Stimulated activated CD4-positive, alpha-beta T cell treated with anti-CD3 and anti-CD28 coated beads, Interleukin-1b, Interleukin-23, amount 100 ng/mL, for 24 hours (primary cell): ENCODE measurements at places on chromosomes 12 and 14.

GRCh38 chr14:103356024-103356682 lies 22.1 kb downstream of the EIF5 start:
- DNase-seq, result no peak

DNA sequence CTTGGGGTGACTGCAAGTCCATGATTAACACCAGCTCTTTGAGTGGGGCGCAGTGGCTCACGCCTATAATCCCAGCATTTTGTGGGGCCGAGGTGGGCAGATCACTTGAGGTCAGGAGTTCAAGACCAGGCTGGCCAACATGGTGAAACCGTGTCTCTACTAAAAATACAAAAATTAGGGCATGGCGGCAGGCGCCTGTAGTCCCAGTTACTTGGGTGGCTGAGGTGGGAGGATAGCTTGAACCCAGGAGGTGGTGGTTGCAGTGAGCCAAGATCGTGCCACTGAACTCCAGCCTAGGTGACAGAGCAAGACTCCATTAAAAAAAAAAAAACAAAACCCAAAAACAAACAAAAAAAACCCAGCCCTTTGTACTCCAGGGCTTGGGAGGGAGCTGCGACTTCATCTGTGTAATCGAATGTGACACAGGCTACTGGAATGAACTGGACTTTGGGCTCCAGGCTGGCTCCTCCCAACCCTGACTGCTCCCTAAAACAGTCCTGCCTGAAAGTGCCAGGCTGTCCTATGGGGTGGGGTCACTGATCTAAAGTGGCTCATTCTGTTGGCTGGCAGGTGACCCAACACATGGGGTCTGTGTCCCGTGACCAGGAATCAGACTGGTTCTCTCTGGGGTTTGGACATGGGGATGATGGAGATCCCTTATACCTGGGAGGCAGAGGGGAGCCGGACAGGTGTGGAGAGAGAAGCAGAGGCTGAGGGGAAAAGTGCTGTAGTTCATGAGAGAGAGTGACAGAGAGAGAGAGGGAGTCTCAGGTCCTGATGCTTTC lies 9.3 kb upstream of the C12orf43 start:
- DNase-seq, result no peak

- no peak for DNase-seq
Measured at GRCh38 chr12:51318846-51319599, 5.0 kb downstream of the BIN2 start.

- no peak for DNase-seq
Measured at GRCh38 chr12:53944209-53944608, 5.6 kb downstream of the HOXC13 start.

DNA sequence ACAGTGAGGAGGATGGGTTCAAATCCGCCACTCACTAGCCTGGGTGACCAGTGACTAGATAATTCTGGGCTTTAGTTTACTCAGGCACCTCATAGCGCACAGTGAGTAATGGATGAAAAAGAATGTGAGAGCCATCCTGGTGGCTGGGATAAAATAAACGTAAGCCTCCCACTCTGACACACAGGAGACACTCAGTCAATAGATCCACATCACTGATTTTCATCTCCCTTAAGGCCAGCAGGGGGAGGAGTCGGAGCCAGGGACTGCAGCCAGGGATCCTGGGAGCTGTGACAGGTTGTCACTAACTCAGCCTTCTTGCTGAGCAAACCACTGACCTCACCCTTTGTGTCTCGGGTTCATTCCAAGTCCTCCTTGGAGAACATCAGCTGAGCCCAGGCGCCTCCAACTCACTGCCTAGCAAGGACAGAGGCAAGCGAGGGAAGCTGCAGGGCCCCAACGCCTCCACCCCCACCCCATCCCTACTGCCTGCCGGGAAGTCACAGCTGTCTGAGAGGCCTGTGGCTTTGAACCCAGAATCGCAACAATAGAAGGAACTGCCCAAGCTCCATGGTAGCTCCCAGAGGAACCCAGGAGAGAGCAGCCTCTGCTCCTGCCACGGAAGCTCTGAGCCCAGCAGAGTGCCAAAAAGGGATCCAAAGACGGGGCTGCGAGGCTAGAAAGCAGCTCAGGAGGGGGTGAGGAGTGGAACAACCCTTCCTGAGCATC lies 30.7 kb downstream of the PXN start:
- no peak for DNase-seq

DNA sequence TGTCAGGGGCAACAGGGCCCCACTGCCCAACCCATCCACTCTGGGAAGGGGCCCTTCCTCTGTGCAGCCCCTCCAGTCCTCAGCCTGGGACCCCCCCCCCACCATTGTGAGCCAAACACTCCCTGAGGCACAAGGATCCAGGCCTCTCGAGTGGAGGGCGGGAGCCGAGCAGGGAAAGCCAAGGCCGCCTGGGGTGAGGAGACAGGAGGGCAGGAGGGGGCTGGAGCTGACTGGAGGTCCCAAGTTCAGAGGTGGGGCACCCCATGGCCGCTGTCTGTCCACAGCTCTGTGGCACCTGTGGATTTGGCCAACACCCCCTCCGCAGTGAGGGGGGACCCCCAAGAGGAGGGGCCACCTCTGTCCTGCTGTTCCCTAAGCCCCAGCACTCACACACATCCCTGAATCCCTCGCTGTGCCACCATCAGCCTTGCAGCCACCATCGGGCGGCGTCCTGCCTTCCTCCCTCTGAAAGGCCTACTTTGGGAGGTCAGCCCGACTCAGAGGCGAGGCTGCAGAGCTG lies 25.4 kb upstream of the C14orf180 start:
- DNase-seq, result no peak
